Dermis microvascular lymphatic vessel endothelial cell (primary cell): ENCODE measurements at places on chromosomes 4 and X.

- DNase-seq: no peak
Measured at GRCh38 chr4:103400405-103400804, 202.3 kb upstream of the CENPE start.

- no peak for DNase-seq
Measured at GRCh38 chr4:155694100-155694785, 27.6 kb downstream of the GUCY1A1 start.

- DNase-seq: no peak
Measured at GRCh38 chr4:87236861-87237260, 16.4 kb upstream of the KLHL8 start.

DNA sequence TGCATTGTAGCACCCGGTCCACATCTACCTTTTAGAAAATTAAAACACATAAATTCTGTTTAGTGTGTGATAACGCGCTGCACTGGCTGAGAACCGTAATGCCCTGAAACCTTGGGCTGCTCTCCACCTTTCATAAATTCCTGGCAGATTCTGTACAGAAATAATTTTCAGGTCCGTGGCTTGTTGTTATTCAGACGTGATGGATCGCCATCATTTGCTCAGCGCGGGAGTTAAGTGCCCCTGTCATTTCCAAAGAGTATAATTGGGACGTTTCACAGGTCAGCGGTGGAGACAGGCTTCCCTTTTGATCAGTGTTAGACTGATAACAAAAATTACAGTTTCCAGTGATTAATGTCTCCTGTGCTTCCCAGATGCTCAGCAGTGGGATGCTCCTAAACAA, 16.5 kb downstream of the UVSSA start:
- DNase-seq: no peak

DNA sequence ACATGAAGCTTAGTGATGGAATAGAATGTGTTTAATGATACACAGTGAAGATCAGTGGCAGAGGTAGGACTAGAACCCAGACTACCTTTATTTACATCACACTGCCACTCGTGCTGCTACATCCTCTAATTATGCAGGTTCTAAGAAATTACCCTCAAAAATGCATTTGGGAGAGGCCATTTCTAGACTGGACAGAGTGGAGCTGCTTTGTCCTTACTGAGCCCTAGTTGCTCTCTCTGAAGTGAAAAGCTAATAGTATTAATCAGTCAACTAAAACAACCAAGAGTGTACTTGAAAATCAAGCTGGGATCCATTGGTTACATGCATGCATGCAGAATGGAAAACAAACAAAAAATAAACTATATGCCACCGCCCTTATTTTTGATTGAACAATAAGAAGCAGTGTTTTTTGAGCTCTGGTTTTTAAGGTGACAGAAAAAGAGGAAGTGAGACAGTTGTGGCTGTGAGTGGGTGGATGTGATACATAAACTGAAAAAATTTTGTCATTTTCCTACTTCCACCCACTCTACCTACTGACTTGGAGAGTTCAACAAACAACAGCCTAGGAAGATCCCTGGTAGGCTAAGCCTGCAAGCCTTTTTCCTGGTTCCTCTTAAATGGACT, 6.8 kb upstream of the VSIG4 start:
- no peak for DNase-seq

GRCh38 chr4:43718369-43718768, 730.2 kb downstream of the KCTD8 start:
- no peak for DNase-seq

GRCh38 chr4:158964114-158964727, 138.7 kb upstream of the RAPGEF2 start:
- no peak for DNase-seq

DNA sequence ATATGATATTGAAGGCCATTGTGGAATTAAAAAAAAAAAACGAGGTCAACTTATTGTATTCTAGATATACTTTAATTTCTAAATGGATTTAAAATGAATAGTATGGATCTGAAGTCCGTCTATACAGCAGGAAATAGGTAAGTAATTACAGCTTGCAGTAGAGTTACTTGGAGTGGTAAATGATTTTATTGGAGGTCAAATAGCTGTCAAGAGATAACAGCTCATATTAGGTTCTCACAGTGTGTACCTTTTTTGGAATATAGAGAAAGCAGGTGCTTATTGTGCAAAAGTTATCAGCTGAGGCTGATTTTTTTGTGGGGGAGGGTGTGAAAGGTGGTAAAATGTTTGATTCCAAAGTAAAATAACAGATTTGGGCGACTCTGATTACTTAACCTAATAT, 17.7 kb downstream of the UPRT start:
- no peak for DNase-seq

DNA sequence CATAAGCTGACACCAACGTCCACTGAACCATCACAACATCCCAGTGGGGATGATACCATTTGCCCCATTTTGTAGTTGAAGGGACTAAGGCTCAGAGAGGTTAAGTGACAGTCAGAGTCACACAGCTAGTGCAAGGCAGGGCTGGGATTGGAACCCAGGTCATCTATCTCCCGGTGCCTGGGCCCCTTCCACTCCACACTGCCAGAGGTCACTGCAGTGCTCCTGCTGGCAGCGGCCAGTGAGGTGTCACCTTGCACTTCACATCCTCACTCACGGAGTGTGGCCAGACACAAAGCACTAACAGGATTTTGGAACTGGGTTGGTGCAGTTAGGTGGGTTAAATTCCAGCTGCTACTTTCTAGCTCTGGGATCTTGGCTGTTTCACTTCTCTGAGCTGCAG, 118.7 kb downstream of the ENPP6 start:
- no peak for DNase-seq

DNA sequence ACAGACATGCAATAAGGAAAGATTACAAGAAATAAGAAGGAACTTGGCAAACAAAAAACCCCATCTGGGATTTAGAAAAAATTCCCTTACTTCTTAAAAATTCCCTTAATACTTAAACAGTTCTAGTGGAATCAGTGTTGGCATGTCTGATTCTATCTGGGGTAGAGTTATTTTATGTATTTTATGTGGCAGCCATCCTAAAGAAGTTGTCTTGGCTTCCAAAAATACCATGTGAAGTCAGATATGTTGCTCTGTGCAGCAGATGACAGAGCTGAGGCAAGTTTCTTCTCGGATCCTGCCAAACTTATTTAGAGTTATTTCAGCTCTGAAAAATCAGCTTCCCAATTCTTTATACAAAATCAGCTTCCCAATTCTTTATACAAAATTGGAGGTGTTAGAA, 14.7 kb downstream of the YY2 start:
- DNase-seq: no peak

- no peak for DNase-seq
Measured at GRCh38 chr4:111991163-111991562, 154.1 kb upstream of the FAM241A start.

DNA sequence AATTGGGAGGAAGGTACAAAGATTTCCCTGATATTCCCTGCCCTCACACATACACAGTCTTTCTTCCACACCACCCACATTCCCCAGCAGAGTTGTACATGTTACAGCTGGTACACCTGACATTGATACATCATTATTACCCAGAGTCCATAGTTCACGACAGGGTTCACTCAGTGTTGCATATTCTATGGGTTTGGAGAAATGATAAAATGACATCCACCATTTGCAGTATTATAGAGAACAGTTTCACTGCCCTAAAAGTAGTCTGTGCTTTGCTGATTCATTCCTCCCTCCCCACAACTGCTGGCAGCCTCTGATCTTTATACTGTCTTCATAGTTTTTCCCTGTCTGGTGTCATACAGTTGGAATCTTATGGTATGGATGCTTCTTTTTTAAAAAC, 15.0 kb downstream of the AGA start:
- DNase-seq: no peak

DNA sequence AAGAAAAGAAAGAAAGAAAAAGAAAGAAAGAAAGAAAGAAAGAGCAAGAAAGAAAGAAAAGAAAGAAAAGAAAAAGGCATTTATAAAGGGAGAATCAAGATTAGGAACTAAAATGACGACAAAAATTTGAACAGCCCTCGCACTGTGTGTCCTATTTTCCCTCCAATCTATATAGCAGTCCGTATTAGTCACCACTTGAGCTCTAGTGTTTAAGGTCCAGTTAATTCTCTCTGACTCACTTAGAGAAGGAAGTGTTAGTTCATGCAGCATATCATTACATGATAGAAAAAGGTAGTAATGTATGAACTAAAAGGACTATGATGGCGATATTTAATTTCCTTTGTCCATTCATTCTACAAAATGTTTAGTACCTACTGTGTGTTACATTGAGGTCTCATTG, 122.7 kb downstream of the CBLL2 start:
- DNase-seq: peak; percentile 67

- DNase-seq: peak; percentile 92
Measured at GRCh38 chr4:53321151-53321983, 44.5 kb downstream of the SCFD2 start.

DNA sequence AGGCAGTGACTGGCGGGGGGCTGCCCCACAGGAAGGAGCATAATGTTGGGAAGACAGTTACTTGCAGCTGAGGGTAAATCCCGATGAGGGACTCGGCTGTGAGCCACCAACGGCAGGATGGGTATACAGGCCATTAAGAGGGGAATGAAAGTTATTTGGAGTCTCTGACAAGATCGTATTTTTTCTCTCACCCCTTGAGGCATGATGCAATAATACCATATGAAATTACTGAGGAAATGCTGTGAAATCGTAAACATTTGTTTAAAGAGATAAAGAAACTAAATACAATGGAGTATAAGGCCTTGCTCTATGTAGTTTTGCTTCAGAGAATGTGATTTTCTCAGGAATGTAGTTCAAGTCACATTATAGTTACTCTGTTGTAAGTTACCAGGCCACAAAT, 12.7 kb downstream of the IL1RAPL1 start:
- DNase-seq: no peak

GRCh38 chrX:31228415-31228832, 156.6 kb upstream of the FTHL17 start:
- DNase-seq: no peak

DNA sequence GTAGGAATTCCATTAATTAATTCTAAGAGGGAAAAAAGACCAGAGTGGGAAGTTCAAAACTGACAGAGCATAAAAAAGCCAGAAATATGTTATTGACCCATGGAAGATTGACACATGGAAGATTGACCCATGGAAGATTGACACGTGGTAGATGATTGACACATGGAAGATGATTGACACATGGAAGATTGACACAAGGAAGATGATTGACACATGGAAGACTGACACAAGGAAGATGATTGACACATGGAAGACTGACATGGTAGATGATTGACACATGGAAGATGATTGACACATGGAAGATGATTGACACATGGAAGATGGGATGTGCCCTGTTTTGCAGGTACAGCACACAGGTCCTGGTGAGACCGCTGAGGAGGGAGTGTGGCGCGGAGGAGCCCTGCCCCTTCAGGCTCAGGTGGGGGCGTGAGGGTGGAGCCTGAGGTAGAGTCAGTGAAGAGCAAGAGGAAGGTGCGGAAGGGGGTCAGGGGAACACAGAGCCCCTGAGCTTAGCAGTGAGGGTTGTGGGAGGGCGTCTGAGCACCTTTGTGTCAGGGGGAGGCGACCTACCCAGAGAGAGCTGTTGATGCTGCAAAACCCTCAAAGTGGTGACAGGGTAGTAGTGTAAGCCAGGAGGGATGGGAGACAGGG, 15.8 kb upstream of the PDE6B start:
- DNase-seq: no peak

GRCh38 chrX:40418146-40418812, 162.5 kb upstream of the ATP6AP2 start:
- no peak for DNase-seq

DNA sequence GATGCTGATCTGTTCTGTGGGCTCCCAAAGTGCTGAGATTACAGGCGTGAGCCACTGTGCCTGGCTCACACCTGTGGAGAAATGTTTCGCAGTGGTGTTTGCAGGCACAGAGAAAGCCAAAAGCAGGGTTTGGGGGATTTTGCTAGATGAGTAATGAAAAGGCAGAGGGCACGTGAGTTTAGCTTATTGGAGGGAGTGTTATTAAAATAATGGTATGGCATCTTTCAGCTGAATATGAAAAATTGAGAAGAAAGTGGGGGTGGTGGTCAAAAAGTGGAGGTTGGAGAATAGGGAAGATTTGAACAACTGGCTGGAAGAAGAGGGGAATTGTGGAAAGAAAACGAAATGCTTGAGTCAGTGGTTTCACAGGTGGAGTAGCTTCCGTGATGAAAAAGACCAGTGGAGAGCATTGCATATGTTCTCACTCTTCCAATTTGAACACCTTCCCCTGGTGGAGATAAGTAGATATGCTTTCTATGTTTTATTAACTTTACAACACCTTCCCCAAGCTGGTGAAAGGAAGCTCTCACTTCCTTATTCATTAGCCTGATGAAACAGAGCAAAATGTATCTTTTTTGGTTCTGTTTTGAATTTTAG, 1.1 kb upstream of the CHST7 start:
- DNase-seq: no peak

- DNase-seq: no peak
Measured at GRCh38 chr4:82998898-82999297, 11.7 kb downstream of the LIN54 start.

- DNase-seq: no peak
Measured at GRCh38 chr4:168485156-168485910, 5.0 kb upstream of the DDX60L start.

GRCh38 chrX:41327341-41327740, 6.6 kb upstream of the DDX3X start:
- no peak for DNase-seq

DNA sequence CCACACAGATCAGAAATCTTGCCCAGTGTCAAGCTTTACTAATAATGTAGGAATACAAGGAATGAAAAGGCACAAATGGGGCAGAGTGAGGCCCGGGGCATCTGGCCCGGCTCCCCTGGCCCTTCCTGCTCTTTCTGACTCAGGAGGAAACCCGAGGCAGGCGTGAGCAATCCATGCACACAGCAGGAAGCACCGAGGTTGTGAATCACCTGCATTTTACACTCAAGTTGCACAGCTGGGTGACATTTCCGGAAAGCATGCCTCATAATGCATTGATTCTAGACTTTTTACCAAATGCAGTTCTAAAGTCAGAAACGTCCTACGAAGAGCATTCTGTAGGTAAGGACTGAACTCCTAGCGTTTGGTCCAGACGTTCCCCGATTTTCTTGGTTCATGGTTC, 38.9 kb downstream of the PRIMPOL start:
- peak; percentile 96 for DNase-seq

- no peak for DNase-seq
Measured at GRCh38 chr4:7202411-7202810, 10.1 kb downstream of the SORCS2 start.

DNA sequence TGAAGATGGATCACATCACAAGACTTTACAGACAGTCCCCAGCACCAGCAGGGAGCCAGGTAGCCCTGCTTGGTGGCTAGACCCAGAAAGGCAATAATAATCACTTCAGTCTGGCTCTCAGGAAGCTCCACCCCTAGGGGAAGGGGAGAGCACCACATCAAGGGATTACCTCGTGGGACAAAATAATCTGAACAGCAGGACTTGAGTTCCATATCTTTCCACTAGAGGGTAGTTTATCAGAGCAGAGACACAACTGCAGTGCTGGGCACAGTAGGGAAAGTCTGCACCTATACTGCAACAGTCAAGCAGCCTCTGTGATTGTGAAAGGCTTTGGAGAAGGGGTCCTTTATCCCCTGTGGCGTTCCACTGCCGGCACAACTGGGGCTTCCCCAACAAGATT, 547.0 kb upstream of the POU3F4 start:
- DNase-seq: no peak
